ENCODE measurements at places on chromosomes 3 and 15.
A peak's percentile ranks its signal among the peaks of the same experiment; 100 is the strongest.

- no peak for DNase-seq
Measured at GRCh38 chr15:92869263-92869940, 30.7 kb upstream of the CHD2 start.

DNA sequence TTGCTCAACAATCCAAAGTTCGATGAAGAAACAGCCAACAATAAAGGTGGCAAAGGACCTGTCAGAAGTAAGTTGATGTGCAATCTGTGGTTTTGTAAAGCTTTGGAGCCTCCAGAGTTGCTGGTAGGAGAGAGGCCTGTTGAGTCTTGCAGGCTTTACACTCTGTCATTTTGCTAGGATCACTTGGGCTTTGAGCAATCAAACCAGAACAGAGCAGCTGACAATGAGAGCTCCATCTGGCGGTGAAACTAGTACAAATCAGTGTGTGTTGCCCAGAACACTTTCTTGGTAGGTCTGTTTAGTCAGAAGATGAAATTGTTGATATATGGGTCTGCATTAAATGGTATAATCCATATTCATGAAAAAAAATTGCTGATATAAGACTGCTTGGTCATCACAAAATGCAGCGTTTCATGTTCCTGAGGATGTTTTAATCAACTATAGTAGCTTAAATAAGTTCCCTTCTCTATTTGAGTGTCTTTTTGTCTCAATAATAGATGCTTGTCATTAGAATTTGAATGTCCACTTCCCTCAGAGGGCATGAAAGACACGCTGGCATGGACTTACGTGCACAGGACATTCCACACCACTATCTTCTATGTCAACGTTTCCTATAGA is 25.7 kb downstream of the TMOD2 start:
- DNase-seq: peak; percentile 95

DNA sequence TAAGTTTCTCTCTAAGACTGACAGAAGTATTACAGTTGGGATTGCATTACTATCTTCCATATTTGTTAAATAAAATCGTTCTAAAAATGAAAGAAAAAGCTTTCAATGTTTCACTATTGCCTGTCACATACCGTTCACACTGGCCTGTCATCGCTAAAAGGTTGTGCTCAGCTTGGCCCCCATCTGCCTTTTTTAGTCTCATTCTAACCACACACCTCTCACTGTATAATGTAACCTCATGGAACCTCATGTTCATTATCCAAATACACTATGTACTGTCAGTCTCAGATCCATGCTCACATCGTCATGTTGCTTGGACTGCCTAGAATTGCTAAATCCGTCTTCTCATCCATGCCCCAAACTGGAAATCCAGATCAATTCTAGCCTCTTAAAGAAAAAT is 637.8 kb upstream of the ROBO1 start:
- DNase-seq: no peak

DNA sequence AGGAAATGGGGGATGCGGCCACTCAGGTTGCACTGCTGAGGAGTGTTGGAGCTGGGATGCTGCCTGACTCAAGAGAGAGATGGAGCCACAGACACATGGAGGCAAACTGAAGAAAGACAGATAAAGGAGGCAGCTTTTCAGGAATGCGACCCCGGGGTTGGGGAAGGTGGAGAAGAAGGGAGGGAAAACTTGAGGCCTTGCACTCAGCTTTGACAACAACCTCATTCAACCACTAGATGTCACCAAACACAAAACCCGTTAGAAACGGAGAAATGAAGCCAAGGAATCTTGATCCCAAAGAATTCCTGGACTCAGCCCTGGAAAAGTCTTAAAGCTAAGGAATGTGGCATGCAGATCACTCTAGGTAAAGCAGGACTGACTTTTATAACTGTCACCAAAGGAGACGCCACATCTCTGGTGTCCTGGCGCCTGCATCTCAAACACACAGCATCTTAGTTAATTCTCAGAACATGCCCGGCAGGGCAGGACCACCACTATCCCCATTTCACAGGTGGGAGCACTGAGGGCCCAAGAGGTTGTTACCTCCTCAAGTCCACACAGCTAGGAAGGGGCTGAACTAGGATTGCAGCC is 59.6 kb upstream of the LMCD1 start:
- no peak for DNase-seq

All from esophagus muscularis mucosa (tissue), 4 donors.